GM23248 (cell line): ENCODE measurements at places on chromosomes 7 and 10.

- DNase-seq: peak; percentile 97
Observed at GRCh38 chr10:89643812-89644690, 991 bp downstream of the PANK1 start.

DNA sequence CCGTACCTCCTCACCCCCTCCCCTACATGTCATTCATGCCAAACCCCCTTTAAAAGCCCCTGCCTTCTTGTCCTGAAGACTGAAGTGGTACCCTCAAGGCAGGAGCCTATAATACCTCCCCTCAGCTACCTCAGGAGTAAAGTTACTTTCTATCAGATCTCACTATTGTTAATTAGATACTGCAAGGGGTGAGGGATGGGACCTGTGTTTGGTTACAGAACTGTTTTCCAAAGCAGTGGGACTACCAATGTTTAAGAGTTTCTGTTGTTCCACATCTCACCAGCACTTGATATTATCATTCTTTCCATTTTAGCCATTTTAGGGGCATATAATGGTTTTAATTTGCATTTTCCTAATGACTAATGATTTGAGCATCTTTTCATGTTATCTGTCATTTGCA lies 196.8 kb upstream of the LRRN3 start:
- DNase-seq: no peak

- no peak for DNase-seq
Observed at GRCh38 chr7:150332852-150333635, 8.4 kb downstream of the RARRES2 start.

- DNase-seq: no peak
Observed at GRCh38 chr7:77575187-77575586, 38.1 kb downstream of the PTPN12 start.

DNA sequence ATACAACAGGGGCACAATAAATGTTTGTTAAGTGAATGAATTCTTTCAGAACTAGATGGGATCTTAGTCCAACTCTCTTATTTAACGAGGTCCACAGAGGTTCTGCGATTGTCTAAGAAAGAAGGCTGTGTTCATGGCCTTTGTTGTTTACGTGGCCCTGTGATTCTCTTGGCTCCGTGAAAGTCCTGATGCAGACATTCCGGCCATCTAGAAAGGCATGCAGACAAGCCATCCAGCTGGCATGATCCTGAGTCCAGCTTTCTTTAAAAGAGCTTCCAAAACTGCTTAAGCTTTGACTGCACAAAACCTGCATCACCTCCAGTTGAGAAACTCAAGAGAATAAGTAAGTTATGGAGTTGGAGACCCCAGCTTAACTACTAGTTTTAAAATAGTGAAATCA lies 26.0 kb downstream of the EGFR start:
- peak; percentile 62 for DNase-seq

- peak; percentile 27 for DNase-seq
Observed at GRCh38 chr7:8433477-8434289, at the start of gene NXPH1. TSS of gene NXPH1 (plus strand) at chr7:8433609.

GRCh38 chr7:114857605-114858004 lies 64.3 kb upstream of the MDFIC start:
- peak; percentile 23 for DNase-seq

- peak; percentile 97 for DNase-seq
Observed at GRCh38 chr7:50502001-50502684, 52.0 kb upstream of the FIGNL1 start.

DNA sequence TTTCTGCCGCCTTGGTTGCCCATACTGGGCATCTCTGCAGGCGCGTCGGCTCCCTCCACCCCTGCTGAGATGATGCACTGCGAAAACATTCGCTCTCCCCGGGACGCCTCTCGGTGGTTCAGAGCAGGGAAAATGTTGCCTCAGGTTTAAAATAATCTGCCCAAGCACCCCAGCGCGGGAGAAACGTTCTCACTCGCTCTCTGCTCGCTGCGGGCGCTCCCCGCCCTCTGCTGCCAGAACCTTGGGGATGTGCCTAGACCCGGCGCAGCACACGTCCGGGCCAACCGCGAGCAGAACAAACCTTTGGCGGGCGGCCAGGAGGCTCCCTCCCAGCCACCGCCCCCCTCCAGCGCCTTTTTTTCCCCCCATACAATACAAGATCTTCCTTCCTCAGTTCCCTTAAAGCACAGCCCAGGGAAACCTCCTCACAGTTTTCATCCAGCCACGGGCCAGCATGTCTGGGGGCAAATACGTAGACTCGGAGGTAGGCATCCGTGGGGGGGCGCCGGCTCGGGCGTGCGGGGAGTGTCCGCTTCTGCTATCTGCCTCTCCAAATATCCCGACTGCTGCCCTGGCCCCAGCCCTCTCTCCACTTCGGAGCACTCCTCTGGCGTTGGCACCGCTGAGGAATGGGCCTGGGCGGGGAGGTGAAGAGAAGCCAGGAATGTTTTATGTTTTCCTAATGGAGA lies at the start of gene CAV1:
Gene CAV1, plus strand, starts transcription at position 428 of the 689 bp plus-strand sequence. Its CDS starts 27 bp downstream, at position 455.
- peak; percentile 98 for DNase-seq

DNA sequence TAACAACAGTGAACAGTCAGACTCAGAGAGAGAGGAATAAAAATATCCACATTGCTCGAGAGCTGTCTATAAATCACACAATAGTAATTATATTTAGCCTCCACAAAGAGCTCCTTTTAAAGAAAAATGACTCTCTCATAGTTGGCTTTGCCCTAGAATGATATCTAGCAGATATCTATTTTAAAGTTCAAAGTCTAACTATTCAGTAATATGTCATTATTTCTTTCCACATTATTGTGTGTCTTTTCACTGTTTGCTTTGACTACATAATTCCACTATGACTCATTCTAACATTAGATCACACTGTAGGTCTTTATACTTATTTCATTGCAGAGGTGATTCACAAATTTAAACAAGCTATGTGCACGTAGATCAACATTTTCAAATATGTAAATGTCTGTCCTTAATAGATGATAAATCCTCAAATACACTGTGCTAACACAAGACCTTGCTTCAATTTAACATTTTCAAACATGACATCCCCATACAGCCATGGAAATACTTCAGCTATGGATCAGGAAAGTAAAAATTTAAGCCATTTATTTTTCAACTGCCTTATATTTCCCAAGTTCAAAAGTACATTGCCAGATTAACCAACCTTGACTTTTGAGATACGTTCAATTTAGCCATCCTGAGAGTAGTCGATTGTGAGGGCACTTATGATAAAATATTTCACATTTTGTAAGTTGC lies 99.9 kb upstream of the AKR1E2 start:
- peak; percentile 87 for DNase-seq

DNA sequence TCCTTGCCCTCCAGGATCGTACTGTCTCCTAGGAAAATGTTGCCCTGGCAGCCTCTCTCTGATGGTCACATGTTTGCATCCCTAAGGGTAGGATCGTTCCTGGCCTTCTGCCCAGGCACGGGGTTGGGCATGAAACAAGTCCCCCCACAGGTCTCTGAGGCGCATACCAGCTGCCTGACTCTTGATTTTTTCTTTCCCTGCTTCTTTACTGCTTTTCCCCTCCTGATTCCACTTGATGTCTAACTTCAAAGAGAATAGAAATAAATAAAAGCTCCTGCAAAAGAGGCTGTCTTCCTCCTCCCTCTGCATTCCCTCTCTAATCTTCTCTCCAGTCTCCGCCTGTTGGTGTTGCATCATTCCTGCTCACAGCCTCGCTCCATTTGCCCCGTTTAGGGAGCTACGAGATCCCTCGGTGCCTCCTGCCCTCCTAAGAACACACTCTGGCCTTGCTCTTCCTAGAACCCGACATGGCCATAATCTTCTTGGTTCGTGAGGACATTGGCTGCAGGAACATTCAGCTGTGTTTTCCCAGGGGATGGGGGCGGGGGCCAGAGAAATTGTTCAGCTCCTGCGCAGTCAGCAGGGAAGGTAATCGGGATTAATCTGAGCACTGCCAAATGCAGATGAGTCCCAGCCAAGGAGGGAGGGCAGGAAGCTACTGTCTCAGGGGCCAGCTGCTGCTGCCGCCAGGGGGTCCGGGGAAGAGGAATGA lies 26.0 kb downstream of the LEP start:
- DNase-seq: peak; percentile 70

GRCh38 chr10:63751836-63752235 lies 230.6 kb downstream of the REEP3 start:
- peak; percentile 14 for DNase-seq
